ENCODE measurements at places on chromosomes 2 and 18.

DNA sequence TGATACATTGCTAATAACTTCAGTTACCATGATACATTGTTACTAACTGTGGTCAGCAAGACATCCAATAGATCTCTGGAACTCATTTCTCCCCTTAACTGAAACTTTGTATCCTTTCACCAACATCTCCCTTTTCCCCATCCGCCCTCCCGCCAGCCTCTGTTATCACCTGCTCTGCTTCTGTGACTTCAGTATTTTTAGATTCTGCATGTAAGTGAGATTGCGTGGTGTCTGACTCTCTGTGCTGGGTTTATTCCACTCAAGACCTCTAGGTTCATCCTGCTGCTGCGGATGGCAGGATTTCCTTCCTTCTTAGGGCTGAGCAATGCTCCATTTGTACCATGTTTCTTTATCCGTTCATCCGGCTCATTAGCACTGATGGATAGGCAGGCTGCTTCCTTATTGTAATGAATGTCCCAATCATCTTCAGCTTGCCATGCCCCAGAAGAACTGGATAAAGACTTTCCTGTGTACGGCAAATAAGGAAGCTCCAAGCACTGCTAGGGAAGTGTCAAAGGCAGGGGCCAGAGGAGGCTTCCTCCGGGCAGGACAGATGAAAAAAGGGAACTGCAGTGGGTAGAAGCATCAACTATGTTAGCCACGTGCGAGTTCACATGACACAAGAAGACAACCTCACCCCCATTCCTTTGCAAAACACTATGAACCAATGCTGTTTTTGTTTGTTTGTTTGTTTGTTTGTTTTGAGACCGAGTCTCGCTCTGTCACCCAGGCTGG, 113.4 kb downstream of the EIPR1 start:
- H3K4me3 ChIP-seq, result no peak overlapping the region
- DNase-seq, result no peak
- no peak overlapping the region for H3K27ac ChIP-seq
- H3K36me3 ChIP-seq, result peaks cover 10% of the 10 kb centered on the region

DNA sequence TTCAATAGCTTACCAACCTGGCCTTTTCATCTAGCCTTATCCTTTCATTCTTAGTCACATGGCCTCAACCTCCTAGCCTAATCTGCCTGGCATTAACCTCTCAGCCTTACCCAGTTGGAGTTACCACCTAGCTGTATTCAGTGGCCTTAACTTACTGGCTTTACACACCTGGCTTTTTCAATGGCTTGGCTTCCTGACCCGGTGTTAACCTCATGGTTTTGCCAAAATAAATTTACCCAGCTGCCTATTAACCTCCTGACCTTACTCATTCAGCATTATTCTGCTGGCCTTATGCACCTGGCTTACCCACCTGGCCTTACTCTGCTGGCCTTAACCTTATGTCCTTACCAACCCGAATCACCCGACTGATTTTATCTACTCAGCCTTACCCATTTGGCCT, 135.5 kb upstream of the ZSWIM2 start:
- H3K4me1 ChIP-seq, result no peaks in the 10 kb centered on the region
- H3K27me3 ChIP-seq, result no peaks in the 10 kb centered on the region
- no peak for DNase-seq
- no peak overlapping the region for H3K27ac ChIP-seq

GRCh38 chr18:61400716-61401115, 67.5 kb downstream of the CDH20 start:
- H3K27ac ChIP-seq, result no peak overlapping the region
- no peak overlapping the region for H3K4me3 ChIP-seq
- DNase-seq, result no peak
- no peaks in the 10 kb centered on the region for H3K27me3 ChIP-seq
- H3K4me1 ChIP-seq, result no peaks in the 10 kb centered on the region

DNA sequence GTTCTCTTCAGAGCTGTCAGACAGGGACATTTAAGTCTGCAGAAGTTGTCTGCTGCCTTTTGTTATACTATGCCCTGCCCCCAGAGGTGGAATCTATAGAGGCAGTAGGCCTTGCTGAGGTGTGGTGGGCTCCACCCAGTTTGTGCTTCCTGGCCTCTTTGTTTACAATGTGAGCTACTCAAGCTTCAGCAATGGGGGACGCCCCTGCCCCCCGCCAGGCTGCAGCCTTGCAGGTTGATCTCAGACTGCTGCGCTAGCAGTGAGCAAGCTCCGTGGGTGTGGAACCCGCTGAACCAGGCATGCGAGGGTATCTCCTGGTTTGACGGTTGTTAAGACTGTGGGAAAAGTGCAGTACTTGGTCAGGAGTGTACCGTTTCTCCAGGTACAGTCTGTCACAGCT, 24.0 kb upstream of the PAIP2B start:
- H3K27ac ChIP-seq, result no peak overlapping the region
- no peak overlapping the region for H3K4me3 ChIP-seq
- H3K36me3 ChIP-seq, result no peaks in the 10 kb centered on the region
- H3K4me1 ChIP-seq, result no peaks in the 10 kb centered on the region
- no peak for DNase-seq
- peaks cover 28% of the 10 kb centered on the region for H3K27me3 ChIP-seq

DNA sequence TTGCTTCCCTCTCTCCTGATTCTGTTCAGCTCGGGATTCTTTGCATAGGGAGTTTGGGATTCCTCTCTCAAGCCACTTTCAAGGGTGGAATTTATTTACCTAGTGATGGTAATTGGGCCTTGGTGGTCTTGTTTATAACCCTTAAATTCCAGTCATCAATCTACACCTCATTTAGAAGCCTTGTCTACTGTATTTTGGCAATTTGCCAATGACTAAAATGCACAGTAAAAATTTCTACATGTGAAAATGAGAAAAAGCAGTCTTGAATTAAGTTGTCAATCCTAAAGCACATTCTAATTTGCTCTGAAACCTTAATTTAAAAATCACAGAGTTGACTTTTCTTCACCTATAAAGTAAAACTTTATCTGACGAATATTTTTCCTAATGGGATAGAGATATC, 749.2 kb upstream of the CRIM1 start:
- no peaks in the 10 kb centered on the region for H3K36me3 ChIP-seq
- H3K27ac ChIP-seq, result no peak overlapping the region
- H3K4me3 ChIP-seq, result no peak overlapping the region
- H3K27me3 ChIP-seq, result no peaks in the 10 kb centered on the region
- H3K4me1 ChIP-seq, result no peaks in the 10 kb centered on the region

DNA sequence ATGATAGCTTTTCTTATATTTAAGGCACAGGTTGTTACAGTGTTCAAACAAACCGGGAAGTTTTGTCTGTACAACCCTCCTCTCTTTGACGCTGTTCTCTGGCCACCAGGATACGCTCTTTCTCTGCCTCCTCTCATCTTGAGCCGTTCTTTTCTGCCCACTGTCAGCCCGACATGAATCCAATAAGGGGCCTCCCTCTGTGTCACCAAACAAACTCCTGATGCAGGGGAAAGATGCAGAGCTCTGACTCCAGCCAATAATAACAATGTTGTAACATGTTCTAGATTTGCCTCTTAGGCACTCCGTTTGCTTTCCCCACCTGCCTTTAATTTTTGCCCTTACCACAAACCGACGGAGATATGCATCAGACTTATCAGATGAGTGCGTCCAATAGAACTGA, 449.3 kb downstream of the SLC4A3 start:
- no peaks in the 10 kb centered on the region for H3K36me3 ChIP-seq
- DNase-seq, result no peak
- no peaks in the 10 kb centered on the region for H3K4me1 ChIP-seq
- no peaks in the 10 kb centered on the region for H3K27me3 ChIP-seq
- H3K4me3 ChIP-seq, result no peak overlapping the region
- no peak overlapping the region for H3K27ac ChIP-seq

GRCh38 chr2:112134120-112134519, 4.1 kb upstream of the FBLN7 start:
- no peak overlapping the region for H3K27ac ChIP-seq
- DNase-seq, result no peak
- peaks cover 13% of the 10 kb centered on the region for H3K4me1 ChIP-seq
- H3K36me3 ChIP-seq, result peaks cover 2% of the 10 kb centered on the region
- H3K27me3 ChIP-seq, result peaks cover 28% of the 10 kb centered on the region
- no peak overlapping the region for H3K4me3 ChIP-seq

GRCh38 chr2:176002688-176003210, 682 bp upstream of the LNPK start:
- no peaks in the 10 kb centered on the region for H3K36me3 ChIP-seq
- H3K4me3 ChIP-seq, result peak overlapping the region; percentile 89
- no peak for DNase-seq
- H3K4me1 ChIP-seq, result peaks cover 26% of the 10 kb centered on the region
- H3K27ac ChIP-seq, result peak overlapping the region; percentile 82

- DNase-seq, result no peak
- H3K4me1 ChIP-seq, result no peaks in the 10 kb centered on the region
- no peak overlapping the region for H3K4me3 ChIP-seq
- H3K27me3 ChIP-seq, result no peaks in the 10 kb centered on the region
- no peaks in the 10 kb centered on the region for H3K36me3 ChIP-seq
These were observed 676.1 kb upstream of the CELF4 start for GRCh38 chr18:38241736-38242135.

DNA sequence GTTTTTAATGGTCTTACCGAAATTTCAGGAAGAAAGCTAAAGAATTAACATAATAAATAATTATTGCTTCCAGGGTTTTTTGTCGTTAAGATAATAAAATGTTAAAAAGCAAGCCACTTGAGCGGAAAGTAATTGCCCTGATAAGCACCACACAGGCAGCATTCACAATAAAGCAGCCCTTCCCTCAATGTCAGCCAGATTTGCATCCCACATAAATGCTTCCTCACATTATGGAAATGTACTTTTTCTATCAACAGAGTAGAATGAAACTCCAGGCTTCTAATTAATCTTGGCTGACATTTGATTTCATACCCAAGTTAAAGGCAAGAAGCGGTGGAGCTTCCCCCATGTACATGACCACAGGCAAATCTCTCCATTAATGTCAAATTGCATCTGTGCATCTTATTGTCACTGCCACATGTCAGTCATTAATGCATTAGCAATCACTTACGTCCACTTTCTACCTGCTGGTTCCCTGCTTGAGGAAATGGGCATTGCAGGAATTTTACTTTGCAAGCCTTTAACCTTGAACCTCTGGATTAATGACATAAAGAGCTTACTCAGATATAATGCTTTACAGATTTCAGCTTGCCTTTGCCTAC, 26.2 kb downstream of the PTPRM start:
- no peaks in the 10 kb centered on the region for H3K27me3 ChIP-seq
- DNase-seq, result no peak
- no peak overlapping the region for H3K4me3 ChIP-seq
- H3K27ac ChIP-seq, result no peak overlapping the region

DNA sequence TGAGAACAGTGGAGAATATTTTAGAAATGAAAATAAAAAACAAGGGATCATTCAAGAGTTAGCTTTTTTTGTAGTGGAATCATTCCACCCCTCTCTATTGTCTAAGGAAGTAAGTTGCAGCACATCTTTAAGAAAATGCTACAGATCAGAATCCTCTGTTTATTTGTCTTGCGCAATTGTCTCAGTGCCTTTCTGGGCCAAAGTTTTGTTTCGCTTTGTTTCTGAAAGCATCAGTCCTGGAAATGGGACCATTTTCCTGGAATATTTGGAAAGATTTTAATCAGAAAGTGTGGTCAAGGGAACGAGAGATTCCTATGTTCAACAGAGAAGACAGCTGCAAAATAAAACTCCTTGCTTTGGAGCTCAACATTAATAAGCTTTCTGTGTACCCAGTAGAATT, 74.0 kb downstream of the NRXN1 start:
- no peak for DNase-seq
- no peaks in the 10 kb centered on the region for H3K4me1 ChIP-seq
- H3K27ac ChIP-seq, result no peak overlapping the region
- no peaks in the 10 kb centered on the region for H3K27me3 ChIP-seq

GRCh38 chr18:8249811-8250210, 359.4 kb upstream of the RAB12 start:
- H3K4me3 ChIP-seq, result no peak overlapping the region
- DNase-seq, result no peak
- H3K4me1 ChIP-seq, result no peaks in the 10 kb centered on the region
- no peaks in the 10 kb centered on the region for H3K36me3 ChIP-seq

GRCh38 chr2:85778646-85779379, 25.0 kb downstream of the ATOH8 start:
- DNase-seq, result no peak
- H3K4me1 ChIP-seq, result peaks cover 2% of the 10 kb centered on the region
- peaks cover under 1% of the 10 kb centered on the region for H3K27me3 ChIP-seq
- H3K36me3 ChIP-seq, result no peaks in the 10 kb centered on the region
- H3K4me3 ChIP-seq, result no peak overlapping the region

- peak; percentile 48 for DNase-seq
- peaks cover 8% of the 10 kb centered on the region for H3K36me3 ChIP-seq
- peak overlapping the region; percentile 75 for H3K27ac ChIP-seq
- peak overlapping the region; percentile 56 for H3K4me3 ChIP-seq
- no peaks in the 10 kb centered on the region for H3K27me3 ChIP-seq
- H3K4me1 ChIP-seq, result peaks cover 21% of the 10 kb centered on the region
These were observed 96.5 kb downstream of the EPB41L5 start for GRCh38 chr2:120109186-120110061.

DNA sequence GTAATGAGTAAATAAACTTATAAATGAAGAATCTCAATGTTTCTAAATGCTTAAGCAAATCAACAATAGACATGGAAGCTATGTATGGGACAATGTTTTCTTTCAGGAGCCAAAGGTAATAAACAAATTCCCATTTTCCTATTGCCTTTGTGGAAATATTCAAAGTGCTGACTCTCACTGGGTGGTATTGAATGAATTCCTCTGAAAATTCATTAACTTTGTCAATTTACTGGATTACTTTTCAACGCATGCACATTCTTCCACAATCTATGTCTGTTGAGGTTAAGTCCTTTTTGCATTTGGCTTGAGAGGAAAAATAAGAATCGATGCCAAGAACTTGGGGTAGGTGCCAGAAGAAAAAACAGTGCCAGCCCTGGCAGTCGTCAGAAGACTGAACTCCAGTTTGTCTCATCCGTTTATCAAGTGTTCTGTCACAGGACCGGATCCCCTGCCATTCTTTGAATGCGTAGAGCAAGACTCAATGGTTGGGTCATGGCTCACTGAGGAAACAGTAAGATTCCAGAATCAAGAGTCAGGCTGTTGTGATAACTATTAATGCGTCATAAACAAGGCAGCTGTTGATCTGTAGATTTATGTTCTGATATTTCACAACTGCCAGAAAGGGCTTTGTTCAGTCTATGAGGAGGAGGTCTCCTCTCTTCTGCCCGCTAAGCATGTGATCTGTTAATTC, 133.3 kb downstream of the GFPT1 start:
- no peak overlapping the region for H3K27ac ChIP-seq
- no peaks in the 10 kb centered on the region for H3K4me1 ChIP-seq
- H3K27me3 ChIP-seq, result peaks cover 36% of the 10 kb centered on the region
- DNase-seq, result no peak
- no peak overlapping the region for H3K4me3 ChIP-seq

DNA sequence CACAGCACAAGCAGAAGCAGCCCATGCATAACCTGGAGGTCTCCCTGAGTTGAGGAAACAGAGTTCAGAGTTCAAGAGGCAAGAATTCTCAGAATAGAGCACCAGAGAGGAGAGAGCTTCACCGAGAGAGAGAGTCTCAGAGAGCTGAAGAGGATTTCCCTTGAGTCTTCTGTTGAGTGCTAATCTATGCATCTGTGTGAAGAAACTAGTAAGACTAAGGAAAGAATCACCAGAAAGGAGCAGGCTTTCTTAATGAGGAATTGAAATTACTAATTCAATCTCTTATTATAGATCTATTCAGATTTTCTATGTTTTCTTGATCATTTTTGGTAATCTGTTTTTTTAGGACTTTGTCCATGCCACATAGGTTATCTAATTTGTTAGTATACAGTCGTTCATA, 89.3 kb upstream of the CTAGE1 start:
- no peaks in the 10 kb centered on the region for H3K36me3 ChIP-seq
- no peak overlapping the region for H3K27ac ChIP-seq
- no peak overlapping the region for H3K4me3 ChIP-seq
- DNase-seq, result no peak
- peaks cover 2% of the 10 kb centered on the region for H3K27me3 ChIP-seq
- H3K4me1 ChIP-seq, result no peaks in the 10 kb centered on the region
